ENCODE measurements at places on chromosomes 1 and 21. TPM values are rescaled to one million over a fixed set of nuclear protein-coding genes. Genes with fewer than 3 reads are reported as not detected.
A peak's percentile ranks its signal among the peaks of the same experiment; 100 is the strongest.

- peak; percentile 20 for DNase-seq
Observed at GRCh38 chr1:60126723-60127122, 53.2 kb upstream of the C1orf87 start.

TFF2 gene
- total RNA-seq = not detected

EXO1 gene
- 1.2 TPM for total RNA-seq

KCNT2 gene
- total RNA-seq = 8.0 TPM

LCA5L gene
- total RNA-seq = 0.65 TPM

DNA sequence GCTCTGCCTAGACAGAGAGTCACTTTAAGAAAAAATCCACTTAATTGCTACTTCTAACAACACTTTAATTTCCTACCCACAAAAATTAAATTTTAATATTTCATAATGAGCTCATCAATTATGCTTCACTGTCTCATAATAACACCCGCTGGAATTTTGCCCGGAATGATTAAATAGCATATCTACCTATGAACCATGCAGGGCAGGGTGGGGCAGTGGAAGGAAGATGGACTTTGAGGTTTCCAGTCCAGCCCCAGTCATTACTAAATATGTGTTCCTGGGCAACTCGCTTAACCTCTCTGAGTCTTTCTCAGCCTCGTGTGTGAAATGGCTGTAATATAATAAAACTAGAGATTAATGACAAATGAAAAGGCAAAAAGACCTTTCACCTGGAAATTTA is 32.8 kb upstream of the SLC45A1 start:
- no peak for DNase-seq

GRCh38 chr1:220407191-220407590 is 120.7 kb upstream of the MARK1 start:
- DNase-seq = no peak

Data from fibroblast of the aortic adventitia (primary cell).